ENCODE measurements at places on chromosomes 11 and 22.

- peak; percentile 74 for DNase-seq
Observed at GRCh38 chr22:45240810-45241631, at the start of gene KIAA0930. TSS of gene KIAA0930 (minus strand) at chr22:45240894. CDS start at chr22:45240703, 191 bp downstream.

- no peak for DNase-seq
Observed at GRCh38 chr22:44402196-44403111, 89.7 kb upstream of the SHISAL1 start.

DNA sequence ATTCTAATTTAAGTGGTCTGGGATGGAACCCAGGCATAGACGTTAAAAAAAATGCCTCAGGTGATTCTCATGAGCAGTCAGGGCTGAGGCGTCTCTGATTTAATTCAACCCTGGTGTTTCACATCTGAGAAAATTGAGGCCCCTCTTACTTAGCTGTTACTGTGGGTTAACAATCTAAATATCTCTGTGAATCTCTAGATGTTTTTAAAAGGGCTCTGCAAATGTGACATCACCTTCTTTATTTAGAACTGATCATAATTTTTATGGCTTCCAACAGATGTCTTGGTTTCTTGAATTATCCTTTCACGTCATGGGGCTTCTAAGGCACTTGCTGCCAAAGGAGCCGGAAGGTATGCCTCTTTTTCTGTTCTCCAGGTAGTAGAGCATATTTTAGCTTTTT is 76.1 kb upstream of the LIN7C start:
- no peak for DNase-seq

- DNase-seq, result no peak
Observed at GRCh38 chr11:81990659-81991443, 742.8 kb downstream of the FAM181B start.

GRCh38 chr11:11584937-11585336 is 36.9 kb downstream of the GALNT18 start:
- DNase-seq, result no peak

DNA sequence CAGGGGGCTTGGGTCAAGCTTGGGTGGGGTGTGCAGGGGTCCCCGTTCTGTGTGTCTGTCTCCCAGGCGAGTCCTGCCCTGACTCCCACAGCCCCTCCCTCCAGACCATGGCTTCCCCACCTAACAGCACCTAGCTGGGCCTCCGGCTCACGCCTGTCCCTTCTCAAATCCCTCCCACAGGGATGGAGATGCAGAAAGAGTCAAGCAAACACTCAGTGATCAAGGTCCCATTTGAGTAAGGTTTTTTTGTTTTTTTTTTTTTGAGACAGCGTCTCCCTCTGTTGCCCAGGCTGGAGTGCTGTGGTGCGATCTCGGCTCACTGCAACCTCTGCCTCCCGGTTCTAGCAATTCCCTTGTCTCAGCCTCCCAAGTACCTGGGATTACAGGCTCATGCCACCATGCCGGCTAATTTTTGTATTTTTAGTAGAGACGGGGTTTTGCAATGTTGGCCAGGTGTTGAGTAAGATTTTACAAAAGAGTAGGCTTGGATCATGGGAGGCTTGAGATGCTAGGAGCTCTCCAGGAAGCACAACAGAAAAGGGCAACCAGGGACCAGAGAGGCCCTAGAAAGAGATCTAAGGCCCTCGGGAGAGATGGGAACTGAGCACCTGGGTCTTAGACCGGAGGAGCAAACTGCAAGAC is 5.7 kb downstream of the APOBEC3D start:
- no peak for DNase-seq

- DNase-seq, result no peak
Observed at GRCh38 chr11:15967166-15967565, 389.2 kb downstream of the SOX6 start.

- DNase-seq, result no peak
Observed at GRCh38 chr11:13762718-13763117, 94.2 kb downstream of the FAR1 start.

DNA sequence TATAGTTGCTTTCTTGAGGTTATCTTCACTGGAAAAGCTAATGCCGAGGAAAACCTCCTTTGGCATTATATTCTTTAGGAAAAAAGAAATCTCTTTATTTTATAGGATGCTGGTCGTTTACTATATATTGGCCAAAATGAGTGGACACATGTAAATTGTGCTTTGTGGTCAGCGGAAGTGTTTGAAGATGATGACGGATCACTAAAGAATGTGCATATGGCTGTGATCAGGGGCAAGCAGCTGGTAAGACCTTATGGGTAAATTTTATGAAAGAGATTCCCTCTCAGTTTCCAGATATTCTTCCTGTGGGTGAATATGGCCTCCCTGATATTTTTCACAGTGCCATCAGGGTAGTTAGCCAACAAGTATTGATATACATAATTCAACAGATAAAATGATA is 29.4 kb upstream of the TTC36 start:
- no peak for DNase-seq

DNA sequence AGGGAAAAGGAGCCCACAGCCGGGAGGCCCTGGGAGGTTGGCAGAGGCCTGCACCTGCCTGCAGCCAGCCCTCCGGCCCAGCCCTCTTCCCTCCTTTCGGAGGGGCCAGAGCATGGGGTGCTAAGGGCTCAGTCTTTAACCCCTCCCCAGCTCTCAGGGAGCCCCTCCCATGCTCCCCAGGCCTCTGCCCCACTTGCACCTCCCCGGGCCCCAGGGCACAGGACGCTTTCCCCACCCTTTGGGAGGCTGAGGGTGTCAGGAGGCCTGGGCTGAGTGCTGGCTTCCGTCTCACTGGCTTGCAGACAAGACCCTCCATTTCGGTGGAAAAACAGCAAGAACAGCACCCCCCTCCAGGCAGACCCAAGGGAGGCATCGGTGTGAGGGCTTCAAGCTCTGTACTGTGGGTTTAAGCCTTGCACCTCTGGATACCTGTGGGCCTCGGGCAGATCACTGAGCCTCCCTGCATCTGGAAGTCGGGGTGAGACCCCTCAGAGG is 7.3 kb downstream of the ASCL2 start:
- DNase-seq, result no peak

DNA sequence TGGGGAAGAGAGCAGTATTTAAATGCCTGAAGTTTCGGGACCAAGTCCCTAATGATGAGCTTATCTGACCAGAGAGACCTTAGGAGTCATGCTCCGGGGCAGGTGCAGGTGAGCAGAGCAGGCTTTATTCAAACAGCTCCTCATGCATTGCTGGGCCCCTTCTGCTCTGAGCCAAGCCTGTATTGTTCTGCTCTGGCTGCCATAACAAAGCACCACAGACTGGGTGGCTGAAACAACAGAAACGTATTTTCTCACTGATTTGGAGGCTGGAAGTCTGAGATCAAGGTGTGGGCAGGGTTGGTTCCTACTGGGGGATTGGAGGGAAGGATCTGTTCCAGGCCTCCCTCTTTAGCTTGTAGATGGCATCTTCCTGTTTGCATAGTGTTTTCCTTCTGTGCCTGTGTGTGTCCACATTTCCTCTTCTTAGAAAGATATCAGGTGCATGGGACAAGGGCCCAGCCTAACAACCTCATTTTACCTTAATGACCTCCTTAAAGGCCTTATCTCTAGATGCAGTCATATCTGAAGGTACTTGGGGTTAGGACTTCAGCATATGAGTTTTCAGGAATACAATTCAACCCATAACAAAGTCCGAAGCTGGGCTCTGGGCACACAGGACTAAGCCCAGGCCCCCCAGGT is 97.1 kb upstream of the PARVA start:
- no peak for DNase-seq

DNA sequence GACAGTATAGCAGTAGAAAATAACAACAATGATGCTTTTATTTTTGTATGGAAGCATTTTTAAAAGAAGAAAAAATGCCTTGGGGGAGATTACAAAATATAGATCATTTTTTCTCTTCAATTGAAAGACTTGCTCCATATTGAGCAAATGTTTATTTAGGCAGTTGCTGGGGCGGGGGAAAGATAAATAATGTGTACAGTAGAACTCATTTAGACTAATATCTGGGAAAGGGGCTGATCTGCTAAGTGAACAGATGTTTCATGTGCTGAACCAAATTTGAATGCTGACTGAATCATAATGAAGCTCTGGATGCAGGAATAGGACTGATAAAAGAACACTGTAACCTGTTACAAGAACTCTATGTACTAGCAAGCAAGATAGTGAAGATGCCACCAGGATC is 457.1 kb upstream of the TENM4 start:
- no peak for DNase-seq

GRCh38 chr11:47765086-47765485 is 2.1 kb downstream of the FNBP4 start:
- no peak for DNase-seq

DNA sequence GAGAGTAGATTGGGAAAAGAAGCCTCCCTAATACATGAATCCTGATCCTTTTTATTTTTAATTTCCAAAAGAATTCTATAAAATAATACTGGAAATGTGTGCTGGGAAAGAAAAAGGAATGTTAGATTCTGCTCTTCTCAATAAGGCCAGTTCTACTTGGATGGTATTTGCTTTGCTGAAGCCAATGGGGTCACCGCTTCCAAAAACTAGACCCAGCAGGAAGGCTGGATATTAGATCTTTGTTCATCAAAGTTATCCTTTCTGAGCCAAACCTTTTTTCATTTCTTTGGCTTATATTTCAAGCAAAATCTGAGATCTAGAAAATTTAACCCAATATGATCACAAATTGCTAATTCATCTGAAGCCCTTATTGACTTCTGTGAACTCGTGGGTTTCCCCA is 41.4 kb downstream of the SCUBE2 start:
- no peak for DNase-seq

GRCh38 chr11:133821776-133822175 is 23.5 kb downstream of the SPATA19 start:
- peak; percentile 42 for DNase-seq

GRCh38 chr11:115769891-115770290 is 265.7 kb upstream of the CADM1 start:
- DNase-seq, result no peak

- DNase-seq, result no peak
Observed at GRCh38 chr22:37982938-37983859, 1.2 kb downstream of the SOX10 start.

DNA sequence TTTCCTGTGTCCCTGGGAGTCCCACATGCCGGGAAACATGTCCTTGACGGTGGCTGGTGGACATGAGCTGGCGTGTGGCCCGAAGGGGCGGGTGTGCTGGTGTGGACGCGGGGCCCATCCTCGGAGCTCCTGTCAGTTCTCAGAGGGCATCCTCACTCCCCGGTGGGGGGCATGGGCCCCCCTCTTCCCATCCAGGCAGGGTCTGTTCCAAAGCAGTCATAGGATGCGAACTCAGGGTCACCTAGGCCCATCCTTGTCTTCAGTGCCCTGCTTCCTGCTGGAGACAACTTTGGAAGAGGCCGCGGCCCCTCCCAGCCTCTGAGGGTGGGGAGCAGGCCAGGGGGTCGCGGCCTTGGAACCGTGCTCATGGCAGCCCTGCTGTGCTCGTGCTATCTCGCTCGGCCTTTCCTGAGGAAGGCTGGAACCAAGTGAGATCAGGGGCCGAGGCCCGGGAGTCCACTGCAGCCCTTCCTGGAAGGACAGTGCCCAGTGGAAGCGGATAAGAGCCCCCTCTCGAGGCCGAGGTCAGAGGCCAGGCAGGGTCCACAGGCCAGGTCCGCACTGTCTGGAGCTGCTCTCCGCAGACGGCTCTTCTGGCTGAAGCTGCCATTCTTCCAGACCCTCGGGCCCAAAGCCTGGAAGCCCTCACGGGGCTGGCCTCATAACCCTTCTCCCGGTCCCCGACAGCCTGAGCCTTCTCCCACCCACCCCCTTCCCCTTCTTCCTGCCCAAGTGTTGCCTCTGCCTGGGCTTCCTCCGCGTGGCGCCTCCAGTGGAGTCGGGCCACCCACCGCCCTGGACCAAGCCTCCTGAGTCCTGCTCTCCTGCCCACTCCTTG is 8.7 kb downstream of the GRK2 start:
- DNase-seq, result no peak

DNA sequence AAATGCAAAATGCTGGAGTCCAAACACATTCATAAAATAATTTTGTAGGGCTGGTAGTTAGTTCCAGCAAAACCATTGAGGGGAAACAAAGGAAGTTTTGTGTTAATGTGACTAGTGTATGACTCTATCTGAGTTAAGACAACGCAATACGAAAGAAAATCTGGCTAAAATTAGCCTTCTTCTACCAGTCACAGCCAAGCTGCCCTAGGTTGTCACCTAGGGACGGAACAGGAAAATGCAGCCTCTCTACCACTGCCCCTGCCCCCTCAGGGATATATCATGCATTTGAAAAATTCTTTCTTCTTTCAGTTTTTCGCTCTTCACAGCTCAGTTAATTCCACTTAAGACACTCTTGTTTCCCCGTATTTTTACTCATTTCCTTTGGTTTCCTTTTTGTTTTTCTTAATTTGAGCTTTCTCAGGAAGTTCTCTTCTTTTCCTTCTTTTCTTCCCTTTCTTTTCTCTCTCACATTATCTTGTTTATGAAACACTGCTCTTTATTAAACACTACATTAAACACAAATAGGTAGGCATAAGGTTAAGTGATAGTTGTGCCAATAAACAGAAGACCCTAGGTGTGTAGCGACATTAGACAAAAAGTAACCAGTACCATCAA is 30.6 kb downstream of the KIRREL3 start:
- DNase-seq, result no peak

DNA sequence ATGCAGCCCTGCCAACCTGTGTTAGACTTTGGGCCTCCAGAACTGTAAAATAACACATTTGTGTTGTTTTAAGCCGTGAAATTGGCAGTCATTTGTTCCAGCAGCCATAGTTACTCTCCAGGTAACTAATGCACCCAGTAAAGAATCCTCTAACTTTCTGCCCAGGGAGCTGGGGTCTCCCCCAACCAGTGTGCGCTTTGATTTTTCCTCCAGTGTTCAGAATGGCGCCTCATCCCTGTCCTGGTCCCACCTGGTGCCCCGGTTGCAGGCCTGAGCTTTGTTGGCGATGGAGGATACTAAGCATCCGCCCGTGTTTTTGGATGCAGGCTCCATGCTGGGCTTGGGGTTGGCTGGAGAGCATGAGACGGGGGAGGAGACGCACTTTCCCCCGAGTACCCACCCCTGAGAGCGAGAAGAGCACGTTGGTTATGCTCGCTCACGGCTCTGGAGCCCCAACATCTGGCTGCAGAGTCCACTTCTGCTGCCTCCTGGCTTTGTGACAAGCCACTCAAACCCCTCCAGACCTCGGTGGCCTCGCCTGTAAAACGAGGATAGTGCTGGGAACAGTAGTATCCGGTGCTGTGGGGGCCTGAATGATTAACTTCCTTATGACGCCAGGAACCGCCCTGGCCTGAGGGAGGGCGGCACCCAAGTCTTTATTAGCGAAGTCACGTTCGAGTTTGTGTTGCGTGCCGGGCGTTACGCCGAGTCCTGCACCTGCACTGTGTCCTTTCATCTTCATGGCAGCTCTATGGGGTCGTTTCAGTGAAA is 25.8 kb downstream of the MRGPRD start:
- DNase-seq, result no peak

DNA sequence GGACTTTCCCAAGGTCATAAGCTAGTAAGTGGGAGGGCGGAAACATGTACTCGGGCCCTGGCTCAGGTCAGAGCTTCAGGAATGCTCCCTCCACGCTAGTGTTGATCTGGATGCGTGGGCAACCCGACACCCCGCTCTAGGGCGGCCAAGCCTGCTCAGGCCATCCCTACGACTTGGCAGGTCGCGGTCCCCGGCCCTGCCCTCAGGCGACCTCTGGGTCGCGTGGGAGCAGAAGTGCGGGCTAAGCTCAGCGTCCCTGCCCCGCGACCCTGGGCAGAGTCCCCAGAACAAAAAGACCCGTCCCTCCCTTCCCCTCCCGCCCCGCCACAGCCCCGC is 781 bp upstream of the TEF start:
- peak; percentile 68 for DNase-seq

GRCh38 chr11:99932684-99933083 is 754.4 kb upstream of the ARHGAP42 start:
- no peak for DNase-seq

- peak; percentile 31 for DNase-seq
Observed at GRCh38 chr11:107565219-107565937, at the start of gene ALKBH8. TSS of gene ALKBH8 (minus strand) at chr11:107565735. CDS start at chr11:107560893, 4,842 bp downstream.

- no peak for DNase-seq
Observed at GRCh38 chr11:415640-416041, 842 bp upstream of the SIGIRR start.

Measured in H54 (cell line).